ENCODE measurements at places on chromosomes 7 and 10.
A peak's percentile ranks its signal among the peaks of the same experiment; 100 is the strongest.

DNA sequence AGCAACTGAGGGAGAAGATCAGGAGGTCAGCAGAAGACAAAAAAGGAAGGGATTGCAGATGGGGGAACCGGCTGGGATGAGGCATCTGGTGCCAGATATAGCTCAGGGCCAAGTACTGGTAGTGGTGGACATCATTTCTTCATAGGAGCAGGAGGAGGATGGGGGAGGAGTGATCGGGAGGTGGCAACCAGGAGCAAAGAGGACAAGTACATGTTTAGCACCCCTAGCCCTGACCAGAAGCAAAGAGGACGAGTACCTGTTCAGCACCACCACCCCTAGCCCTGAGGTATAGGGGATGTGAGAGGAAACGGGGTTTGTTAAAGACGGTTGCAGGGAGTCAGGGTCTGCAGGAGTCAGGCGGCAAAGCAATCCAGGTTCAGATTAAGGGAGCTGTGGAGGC lies 84.5 kb upstream of the NPS start:
- ATAC-seq: no peak

- ATAC-seq: no peak
Measured at GRCh38 chr7:113368256-113368655, 249.9 kb upstream of the SMIM30 start.

GRCh38 chr10:110360857-110361474 lies 56.2 kb upstream of the SMNDC1 start:
- peak; percentile 28 for ATAC-seq

DNA sequence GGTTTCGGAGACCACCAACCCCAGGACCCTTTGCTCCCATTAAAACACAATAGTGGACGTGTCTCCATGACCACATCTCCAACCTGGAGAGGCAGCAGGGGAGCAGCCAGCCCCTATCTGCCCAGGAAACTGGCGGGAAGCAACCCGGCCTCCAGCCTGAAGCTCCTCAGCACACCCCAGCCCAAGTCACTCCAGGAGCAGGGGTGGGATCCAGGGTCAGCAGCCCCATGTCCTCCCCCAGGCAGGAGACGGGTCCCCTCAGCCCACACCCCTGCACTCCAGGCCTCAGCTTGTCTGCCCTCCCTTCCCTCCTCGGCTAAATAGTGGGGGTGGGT lies 601 bp downstream of the ADAM8 start:
- ATAC-seq: peak; percentile 2

DNA sequence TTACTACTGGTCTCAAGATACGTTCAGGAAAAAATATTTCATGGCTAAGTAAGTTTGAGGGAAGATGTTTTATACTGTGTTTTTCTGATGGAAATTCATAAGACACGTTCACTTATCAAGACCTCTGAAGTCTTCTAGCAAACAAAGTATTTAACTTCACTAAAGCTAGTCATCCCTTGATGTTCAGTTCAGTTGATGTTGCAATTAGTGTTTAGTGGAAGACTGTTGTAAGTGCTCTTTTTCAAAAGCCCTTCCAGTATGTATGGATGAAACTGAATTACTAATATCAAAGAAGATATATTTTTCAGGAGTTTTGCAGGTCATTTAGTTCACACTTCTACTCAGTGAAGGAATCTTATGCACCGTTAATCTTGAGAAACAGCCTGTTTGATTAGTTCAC lies 25.1 kb downstream of the CUL1 start:
- ATAC-seq: no peak

GRCh38 chr10:93309062-93309461 lies 173.1 kb downstream of the MYOF start:
- peak; percentile 74 for ATAC-seq

GRCh38 chr7:130736298-130736900 lies 2.4 kb upstream of the KLF14 start:
- ATAC-seq: no peak

DNA sequence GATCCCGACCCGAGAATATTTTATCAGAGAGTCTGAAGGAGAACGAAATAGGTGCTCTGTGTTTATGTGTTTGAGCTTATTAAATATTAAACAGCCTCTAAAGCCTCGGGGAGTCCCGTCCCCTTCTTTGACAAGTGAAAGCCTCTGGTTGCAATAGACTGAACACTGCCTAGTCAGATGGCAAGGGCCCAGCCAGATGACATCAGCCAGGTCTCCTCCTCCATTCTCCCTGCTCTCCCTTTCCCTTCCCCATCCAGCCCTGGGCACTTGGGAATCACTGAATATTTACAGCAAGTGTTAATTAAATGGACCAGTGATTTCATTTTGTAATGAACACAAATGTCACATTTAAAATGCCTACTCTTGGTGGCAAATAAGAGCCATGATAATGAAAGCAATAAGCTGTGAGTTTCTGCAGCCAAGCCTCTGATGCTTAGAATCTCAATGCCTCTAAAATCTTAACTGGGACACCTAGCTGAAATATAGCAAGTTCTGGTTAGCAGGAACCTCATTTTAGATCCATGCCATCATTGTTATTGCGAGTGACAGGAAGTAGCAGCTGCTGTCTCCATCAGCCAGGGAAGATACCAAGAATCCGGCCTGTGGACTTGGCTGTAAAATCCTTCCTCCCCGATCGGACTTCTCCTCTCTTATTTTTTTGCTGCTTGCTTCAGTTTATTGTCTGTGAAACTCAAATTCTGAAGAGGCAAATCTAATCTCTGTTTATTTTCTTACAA lies 202.1 kb downstream of the PRPF18 start:
- ATAC-seq: peak; percentile 34

DNA sequence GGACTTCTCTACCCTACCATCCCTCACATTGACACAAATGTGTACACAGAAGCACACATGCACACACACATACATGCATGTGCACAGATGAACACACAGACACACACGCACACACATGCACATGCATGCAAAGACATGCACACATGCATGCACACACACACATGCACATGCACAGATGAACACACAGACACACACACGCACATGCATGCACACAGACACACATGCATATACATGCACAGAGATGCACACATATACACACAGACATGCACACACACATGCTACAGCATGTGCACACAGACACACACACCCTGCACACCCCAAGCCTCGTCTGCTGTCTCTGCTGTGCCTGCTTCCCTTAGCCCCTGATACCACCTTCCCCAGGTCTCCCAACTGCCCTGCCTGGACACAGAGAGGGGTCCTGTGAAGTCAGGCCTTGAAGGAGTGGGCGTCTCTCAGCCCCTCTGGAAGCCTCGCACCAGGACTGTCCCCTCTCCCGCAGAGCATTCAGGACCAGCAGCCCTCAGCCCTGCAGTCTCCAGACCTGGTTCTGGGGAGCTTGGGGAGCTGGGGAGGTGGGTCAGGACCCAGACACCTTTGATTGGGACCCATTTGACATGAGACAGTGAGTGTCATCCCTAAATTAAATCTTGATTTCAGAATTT lies 181.8 kb downstream of the DNAJB6 start:
- no peak for ATAC-seq

DNA sequence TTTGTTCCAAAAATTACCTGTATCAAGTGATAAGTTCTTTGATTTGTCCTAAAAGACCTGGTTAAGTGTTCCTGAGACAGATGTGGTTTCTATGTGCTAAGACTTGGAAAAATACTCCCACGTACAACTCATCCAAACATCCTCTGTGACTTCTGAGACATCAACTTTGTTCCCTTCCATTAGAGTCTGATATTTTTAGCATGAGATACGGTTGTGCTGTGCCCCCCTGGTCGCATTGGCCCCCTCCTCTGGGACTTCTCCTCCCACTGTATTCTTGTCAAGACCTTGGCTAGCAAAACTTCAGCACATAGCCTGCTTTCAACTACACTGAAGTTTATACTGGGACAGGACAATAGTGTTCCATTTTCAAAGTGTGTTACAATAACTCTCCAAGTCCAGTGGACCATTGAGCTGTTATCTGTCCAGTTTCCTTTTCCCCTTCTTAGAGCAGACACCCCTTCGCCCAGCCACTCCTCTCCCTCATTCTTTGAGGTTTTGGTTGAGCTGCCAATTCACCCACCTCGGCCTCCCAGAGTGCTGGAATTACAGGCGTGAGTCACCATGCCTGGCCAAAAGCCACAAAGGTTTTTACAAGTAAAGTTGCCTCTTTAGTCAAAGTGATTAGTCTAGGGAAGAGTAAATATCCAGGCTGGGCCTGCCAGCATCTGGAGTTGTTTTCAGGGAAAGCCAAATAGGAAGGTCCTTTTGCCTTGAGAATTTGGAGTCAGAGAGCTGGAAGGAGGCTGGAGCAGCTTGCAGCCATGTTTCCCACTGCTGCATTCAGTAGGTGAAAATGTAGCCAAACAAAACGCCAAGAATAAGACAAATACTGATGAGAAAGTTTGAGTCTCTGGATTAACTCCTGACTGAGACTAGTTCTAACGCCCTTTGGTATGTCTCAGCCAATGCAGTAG lies 17.8 kb upstream of the PDLIM1 start:
- ATAC-seq: peak; percentile 95

- ATAC-seq: no peak
Measured at GRCh38 chr7:37128327-37129034, 320.2 kb downstream of the ELMO1 start.

DNA sequence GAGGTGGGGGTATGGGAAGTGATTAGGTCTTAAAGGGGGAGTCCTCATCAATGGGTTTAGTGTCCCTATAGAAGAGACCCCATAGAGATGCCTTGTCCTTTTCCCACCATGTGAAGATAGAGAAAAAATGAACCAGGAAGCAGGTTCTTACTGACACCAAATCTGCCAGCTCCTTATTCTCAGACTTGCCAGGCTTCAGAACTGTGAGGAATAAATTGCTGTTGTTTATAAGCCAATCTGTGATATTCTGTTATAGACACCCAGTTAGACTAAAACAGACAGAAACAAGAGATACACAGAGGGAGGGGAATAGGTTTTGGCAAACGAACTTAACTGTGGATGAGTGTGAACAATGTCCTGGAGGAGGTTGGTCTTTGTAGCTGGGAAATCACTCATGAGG lies 381.4 kb downstream of the ADRA2A start:
- ATAC-seq: no peak

- ATAC-seq: no peak
Measured at GRCh38 chr7:29922921-29923700, 66.5 kb downstream of the SCRN1 start.

- ATAC-seq: no peak
Measured at GRCh38 chr7:51316666-51317581, at the start of gene COBL. Gene COBL, minus strand, starts transcription at chr7:51316809. Its CDS starts 176 bp downstream, at chr7:51316633.

DNA sequence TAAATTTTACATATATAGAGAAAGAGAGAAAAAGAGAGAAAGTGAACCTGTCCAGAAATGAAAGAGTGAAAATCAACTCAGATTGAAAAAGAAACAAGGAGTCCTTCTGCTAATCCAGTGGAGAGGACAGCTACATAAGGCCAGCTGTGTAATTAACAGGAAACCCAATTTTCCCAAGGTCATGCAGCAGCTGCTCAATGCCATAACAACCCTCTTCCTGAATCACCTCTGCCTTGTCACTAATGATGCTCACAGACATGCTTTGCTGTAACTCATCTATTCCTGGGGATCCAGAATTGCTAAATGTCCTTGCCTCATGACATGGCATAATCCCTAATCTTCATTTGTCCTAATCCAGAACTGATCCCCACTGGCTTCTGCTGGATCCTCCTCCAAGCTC lies 288.6 kb downstream of the NEBL start:
- ATAC-seq: no peak

DNA sequence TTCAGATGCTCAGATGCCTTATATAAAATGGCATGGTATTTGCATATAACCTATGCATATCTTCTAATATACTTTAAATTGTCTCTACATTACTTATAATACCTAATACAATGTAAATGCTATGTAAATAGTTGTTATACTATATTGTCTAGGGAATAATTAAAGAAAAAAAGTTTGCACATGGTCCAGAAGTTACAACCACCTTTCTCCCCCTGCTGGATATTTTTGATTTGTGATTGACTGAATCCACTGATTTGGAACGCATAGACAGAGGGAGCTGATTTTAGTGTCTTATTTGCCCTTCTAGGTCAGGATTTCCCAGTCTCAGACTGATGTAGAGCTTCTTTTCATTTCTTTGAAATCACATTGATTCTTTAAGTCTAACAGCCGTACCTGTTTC lies 31.8 kb downstream of the MDFIC start:
- ATAC-seq: no peak

DNA sequence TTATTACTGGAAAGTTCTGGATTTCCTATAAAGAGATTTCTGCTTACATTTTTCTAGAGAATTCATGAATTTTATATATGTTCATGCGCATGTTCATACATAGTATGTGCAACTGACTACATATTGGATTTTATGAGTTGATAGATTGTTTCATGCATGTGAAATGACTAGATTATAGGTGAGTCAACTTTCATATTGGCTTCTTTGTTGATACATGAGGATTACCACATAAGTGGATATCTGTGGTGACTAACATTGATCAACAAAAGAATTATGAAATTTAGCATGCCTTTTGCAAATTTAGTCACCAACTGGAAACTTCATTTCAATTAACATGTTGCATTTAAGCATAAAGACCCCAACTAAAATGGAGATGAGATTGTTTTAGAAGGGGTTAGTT lies 99.0 kb downstream of the GNAT3 start:
- no peak for ATAC-seq

All from SK-N-SH treated with all-trans-retinoic acid at 6 μM for 48 hours (cell line).